Activated T-helper 1 cell treated with anti-CD3 and anti-CD28 coated beads, Interleukin-12 subunit alpha, Interleukin-12 subunit beta, Interleukin-2, Interleukin-4 antibody, amounts not matched to agents 30 ng/mL and 10 ng/mL and 1 ng/mL, durations not matched to agents 14 hours and 24 hours and 36 hours (primary cell): ENCODE measurements at places on chromosomes 13 and 19. TPM values are rescaled to one million over a fixed set of nuclear protein-coding genes. Genes with fewer than 3 reads are reported as not detected.

Gene CACNG8
- not detected in 2 replicates for total RNA-seq

Gene NCAN
- total RNA-seq = 0.20 TPM in 1 of 2 replicates, not detected in the other

DNA sequence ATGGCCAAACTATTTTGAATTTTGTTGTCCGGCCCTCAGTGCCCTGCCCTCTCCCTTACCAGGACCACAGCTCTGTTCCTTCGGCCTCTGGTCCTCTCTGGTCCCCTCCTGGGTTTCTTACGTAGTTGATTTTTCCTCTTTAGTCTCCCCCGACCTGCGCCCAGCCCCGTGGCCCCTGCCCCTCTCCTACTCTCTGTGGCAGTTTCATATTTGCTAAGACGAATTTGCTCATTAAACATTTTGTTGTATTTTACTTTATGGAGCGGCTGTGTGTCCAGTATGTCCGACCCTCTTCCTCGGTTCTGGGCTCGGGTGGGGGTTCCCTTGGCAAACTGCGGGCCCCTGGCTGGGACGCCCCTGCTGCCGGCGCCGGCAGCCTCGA lies 576 bp upstream of the EPN1 start:
- no peaks in the 10 kb centered on the region for H3K27me3 ChIP-seq
- peaks cover 47% of the 10 kb centered on the region for H3K36me3 ChIP-seq
- DNase-seq = no peak
- peak overlapping the region; percentile 40 for H3K4me3 ChIP-seq
- peaks cover 42% of the 10 kb centered on the region for H3K4me1 ChIP-seq

DNA sequence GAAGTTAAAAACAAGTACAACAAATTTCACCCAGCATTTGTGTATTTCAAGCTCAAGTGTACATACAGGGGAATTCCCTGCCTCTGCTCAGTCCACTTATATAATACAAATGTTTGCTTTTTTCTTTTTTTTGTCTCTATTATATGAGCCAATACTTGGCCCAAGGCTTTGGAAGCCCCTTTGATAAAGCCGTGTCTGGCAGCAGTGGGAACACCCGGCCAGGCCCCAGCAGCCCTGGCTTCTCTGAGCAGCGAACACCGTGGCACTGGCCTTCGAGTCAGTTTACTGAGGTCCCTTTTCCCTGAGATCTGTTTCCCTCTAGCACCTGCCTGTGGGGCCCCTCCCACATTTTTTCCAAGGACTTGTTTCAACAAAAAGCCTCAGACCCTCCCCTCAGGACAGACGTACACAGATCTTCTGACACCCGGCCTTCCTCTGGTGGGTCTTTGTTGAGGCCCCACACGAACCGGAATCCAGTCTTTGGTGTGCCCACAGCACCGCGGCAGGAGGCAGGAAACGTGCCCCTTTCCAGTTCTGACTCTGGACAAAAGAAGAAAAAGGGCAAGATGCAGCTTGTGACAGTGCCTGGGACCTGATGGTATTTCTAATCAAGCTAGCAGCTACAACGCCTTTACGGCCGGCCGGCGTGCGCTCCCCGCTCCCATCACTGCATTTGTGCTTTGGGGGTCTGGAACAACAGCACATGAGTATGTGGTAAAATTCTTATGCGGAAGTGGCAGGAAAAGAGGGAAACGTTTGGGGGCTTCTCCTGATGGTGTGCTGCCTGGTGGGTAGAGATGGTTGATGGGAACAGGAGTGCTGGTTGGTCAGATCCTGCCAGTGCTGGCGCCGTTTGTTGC lies 13.8 kb downstream of the SIPA1L3 start:
- no peak for DNase-seq
- no peak overlapping the region for H3K27ac ChIP-seq
- H3K36me3 ChIP-seq = peaks cover 4% of the 10 kb centered on the region

- no peak overlapping the region for H3K27ac ChIP-seq
- no peak for DNase-seq
- no peaks in the 10 kb centered on the region for H3K4me1 ChIP-seq
- no peak overlapping the region for H3K4me3 ChIP-seq
- H3K27me3 ChIP-seq = no peaks in the 10 kb centered on the region
- no peaks in the 10 kb centered on the region for H3K36me3 ChIP-seq
These were observed 11.2 kb upstream of the ERVV-1 start for GRCh38 chr19:53002479-53002878.

- H3K36me3 ChIP-seq = peaks cover 19% of the 10 kb centered on the region
- no peak overlapping the region for H3K4me3 ChIP-seq
- peak overlapping the region; percentile 68 for H3K27ac ChIP-seq
- peaks cover 20% of the 10 kb centered on the region for H3K27me3 ChIP-seq
These were observed 8.1 kb upstream of the ZNF784 start for GRCh38 chr19:55632463-55632834.

- H3K4me1 ChIP-seq = no peaks in the 10 kb centered on the region
- no peaks in the 10 kb centered on the region for H3K27me3 ChIP-seq
- no peak for DNase-seq
- H3K27ac ChIP-seq = no peak overlapping the region
- H3K36me3 ChIP-seq = no peaks in the 10 kb centered on the region
These were observed 967.4 kb downstream of the EFNB2 start for GRCh38 chr13:105567951-105568525.

Gene TMEM259
- total RNA-seq = 162 and 170 TPM in 2 replicates

DNA sequence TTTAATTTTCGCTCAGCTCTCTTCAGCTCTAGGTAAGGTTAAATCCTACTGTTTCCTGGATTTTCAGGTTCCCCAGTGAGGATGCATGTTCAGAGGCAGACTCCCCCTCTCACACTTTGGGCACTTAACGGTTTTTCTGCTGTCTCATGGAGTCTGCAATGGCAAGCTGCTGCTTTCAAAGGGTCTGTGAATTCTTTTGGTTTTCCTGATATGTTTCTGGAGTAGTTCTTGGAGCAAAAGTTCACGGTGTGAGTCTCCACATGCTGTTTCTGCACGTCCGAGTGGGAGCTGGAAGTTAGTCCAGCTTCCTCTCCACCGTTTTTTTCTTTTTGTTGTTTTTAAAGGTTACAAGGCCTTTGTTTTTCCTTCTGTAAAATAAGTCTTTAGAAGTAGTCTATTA lies 35.4 kb downstream of the DNAJC15 start:
- no peak for DNase-seq
- H3K4me3 ChIP-seq = no peak overlapping the region
- H3K4me1 ChIP-seq = peaks cover 29% of the 10 kb centered on the region
- peaks cover 19% of the 10 kb centered on the region for H3K36me3 ChIP-seq
- no peaks in the 10 kb centered on the region for H3K27me3 ChIP-seq
- H3K27ac ChIP-seq = peak overlapping the region; percentile 78

DNA sequence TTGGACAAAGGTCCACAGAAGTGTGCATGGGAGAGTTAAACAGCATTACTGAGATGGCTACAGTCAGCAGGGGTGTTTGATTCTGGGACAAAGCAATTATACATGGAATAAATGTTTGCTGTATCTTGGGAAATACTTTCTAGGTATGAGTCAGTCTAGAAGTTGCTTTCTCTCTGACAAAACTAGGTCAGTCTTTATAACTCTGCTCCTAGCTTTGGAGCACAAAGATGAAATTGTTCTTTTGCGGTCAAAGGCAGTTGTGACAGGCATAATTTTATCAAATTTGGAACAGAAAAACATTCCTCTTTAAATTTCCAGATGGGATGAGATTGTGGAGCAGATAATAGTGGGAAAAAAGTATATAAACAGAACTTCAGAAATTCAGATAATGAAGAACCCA lies 1045.4 kb upstream of the MIR17HG start:
- no peak overlapping the region for H3K27ac ChIP-seq
- H3K4me3 ChIP-seq = no peak overlapping the region
- no peaks in the 10 kb centered on the region for H3K4me1 ChIP-seq
- H3K36me3 ChIP-seq = no peaks in the 10 kb centered on the region
- DNase-seq = no peak

DNA sequence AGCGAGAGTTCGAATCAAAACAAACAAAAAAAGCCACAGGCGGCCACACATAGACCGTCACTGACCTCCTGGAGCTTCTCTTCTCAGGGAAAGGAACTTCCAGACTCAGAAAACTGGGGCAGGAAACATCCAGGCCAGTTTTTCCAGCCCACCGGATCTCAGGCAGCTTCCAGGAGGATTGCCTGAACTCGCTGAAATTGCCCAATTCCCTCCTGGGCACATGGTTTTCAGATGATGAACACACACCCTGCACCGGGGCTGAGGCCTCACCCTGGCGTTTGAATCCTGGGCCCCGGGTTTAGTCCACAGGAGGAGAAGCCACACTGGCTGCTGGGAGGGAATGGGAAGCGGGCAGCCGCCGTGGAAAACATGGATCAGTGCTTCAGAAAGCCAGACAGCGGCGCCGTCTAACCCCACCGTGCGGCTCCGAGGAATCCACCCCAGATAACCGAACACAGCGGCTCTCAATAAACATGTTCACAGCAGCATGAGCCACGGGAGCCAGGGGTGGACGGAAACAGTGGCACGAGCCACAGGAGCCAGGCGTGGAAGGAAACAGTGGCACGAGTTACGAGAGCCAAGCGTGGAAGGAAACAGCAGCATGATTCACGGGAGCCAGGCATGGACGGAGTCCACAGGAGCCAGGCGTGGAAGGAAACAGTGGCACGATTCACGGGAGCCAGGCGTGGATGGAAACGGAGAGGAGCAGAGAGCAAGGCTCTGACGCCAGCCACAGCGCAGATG lies 18.2 kb upstream of the PTBP1 start:
- H3K4me1 ChIP-seq = no peaks in the 10 kb centered on the region
- H3K36me3 ChIP-seq = no peaks in the 10 kb centered on the region
- H3K27ac ChIP-seq = no peak overlapping the region
- H3K4me3 ChIP-seq = no peak overlapping the region

Gene CCDC70
- total RNA-seq = not detected in 2 replicates

GRCh38 chr19:34578173-34578572 lies 96.6 kb downstream of the WTIP start:
- no peaks in the 10 kb centered on the region for H3K27me3 ChIP-seq
- H3K36me3 ChIP-seq = no peaks in the 10 kb centered on the region
- H3K4me1 ChIP-seq = no peaks in the 10 kb centered on the region
- H3K27ac ChIP-seq = no peak overlapping the region
- DNase-seq = no peak
- H3K4me3 ChIP-seq = no peak overlapping the region

- no peak overlapping the region for H3K4me3 ChIP-seq
- no peaks in the 10 kb centered on the region for H3K4me1 ChIP-seq
- no peak for DNase-seq
- peaks cover 16% of the 10 kb centered on the region for H3K27me3 ChIP-seq
These were observed 7.7 kb upstream of the FGF9 start for GRCh38 chr13:21663197-21663596.

Gene URAD
- total RNA-seq = not detected in 2 replicates

DNA sequence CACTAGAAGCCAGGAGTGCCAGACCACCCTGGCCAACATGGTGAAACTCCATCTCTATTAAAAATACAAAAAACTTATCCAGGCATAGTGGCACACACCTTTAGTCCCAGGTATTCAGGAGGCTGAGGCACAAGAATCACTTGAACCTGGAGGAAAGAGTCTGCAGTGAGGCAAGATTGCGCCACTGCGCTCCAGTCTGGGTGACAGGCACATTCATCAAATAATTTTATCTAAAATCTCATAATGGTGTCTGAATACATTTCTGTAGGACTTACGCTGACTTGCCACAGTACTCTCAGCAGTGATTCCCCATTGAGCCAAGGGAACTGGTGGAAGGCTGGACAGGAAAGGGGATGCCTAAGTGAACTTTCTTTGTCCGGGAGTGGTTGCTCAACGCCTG lies 4.3 kb upstream of the ZNF28 start:
- peaks cover 9% of the 10 kb centered on the region for H3K36me3 ChIP-seq
- no peak overlapping the region for H3K4me3 ChIP-seq
- H3K4me1 ChIP-seq = peaks cover 3% of the 10 kb centered on the region
- H3K27me3 ChIP-seq = no peaks in the 10 kb centered on the region
- DNase-seq = no peak

GRCh38 chr13:26699197-26699490 lies 61.4 kb downstream of the GPR12 start:
- no peaks in the 10 kb centered on the region for H3K36me3 ChIP-seq
- DNase-seq = no peak
- H3K27ac ChIP-seq = no peak overlapping the region
- peaks cover 6% of the 10 kb centered on the region for H3K4me1 ChIP-seq
- peaks cover 6% of the 10 kb centered on the region for H3K27me3 ChIP-seq

DNA sequence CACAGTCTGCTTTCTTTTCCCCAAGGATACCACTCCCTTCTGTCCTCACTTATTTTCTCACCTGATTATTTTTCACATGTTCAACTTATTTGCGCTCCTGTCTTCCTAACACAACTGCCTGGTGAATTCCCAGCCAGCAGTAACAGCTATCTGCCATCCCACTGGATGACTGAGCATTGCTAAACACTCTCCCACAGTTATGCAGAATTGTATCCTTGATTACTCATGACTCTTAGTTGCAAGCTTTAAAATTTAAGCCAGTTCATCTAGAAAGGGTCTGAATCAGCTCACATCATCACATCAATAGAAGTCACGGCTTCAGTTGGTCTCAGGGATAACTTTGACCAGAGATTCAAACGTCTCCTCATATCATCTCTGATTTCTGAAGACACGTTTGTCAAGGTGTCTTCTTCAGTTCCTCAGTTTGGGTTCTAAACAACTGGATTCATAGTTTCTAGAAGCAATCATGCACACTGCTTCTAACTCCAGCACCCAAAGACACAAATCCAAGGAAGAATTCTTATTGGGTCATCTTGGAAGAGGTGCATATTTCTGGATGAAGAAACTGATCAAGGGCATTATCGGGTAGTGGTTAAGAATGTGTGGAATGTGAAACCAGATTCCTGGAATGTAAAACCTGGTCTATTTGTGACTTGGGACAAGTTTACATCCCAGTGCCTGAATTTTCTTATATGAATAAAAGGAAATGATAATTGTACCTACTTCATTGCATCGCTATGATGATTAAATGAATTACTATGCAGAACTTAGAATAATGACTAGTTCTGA lies 13.9 kb upstream of the DACH1 start:
- peaks cover 4% of the 10 kb centered on the region for H3K27me3 ChIP-seq
- no peak for DNase-seq
- no peak overlapping the region for H3K27ac ChIP-seq
- no peak overlapping the region for H3K4me3 ChIP-seq
- peaks cover 4% of the 10 kb centered on the region for H3K4me1 ChIP-seq

GRCh38 chr13:23175920-23176319 lies 4.9 kb upstream of the SGCG start:
- DNase-seq = no peak
- peaks cover 7% of the 10 kb centered on the region for H3K27me3 ChIP-seq
- H3K4me3 ChIP-seq = no peak overlapping the region
- no peak overlapping the region for H3K27ac ChIP-seq
- H3K4me1 ChIP-seq = no peaks in the 10 kb centered on the region

Gene CYP4F8
- not detected in 2 replicates for total RNA-seq

DNA sequence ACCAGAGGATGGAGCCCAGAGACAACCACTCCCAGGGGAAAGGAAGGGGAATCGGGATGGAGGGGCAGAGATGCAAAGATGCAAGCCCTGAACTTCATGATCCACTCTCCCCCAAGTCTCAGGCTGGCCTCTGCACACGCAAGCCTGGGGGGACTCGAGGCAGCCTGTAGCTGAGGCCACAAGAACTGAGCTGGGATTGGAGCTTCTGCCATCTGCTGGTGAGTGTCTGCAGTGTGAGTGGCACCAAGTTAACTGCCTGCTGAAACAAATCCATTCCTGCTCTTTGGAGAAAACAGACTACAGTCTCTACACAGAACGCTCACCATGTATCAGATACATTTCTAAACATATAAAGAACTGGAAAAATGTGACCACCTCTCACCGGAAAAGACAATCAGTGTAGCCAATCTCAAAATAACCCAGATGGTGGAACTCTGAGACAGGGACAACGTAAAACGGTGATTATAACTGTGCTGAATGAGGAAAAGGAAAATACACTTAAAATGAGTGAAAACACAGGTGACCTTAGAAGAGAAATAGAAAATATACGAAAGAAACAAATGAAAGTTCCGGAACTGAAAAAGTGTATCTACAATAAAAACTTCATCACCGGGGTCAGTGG lies 62.1 kb downstream of the KLF2 start:
- no peak overlapping the region for H3K27ac ChIP-seq
- no peaks in the 10 kb centered on the region for H3K27me3 ChIP-seq
- no peak overlapping the region for H3K4me3 ChIP-seq
- H3K4me1 ChIP-seq = peaks cover 27% of the 10 kb centered on the region
- peak; percentile 40 for DNase-seq

Gene KLK14
- 0.64 and 1.2 TPM in 2 replicates for total RNA-seq
